ENCODE measurements at places on chromosomes 16 and 17. TPM values are rescaled to one million over a fixed set of nuclear protein-coding genes. Genes with fewer than 3 reads are reported as not detected.

The LRRC75A gene
- 4.5 TPM for total RNA-seq

The UNC13D gene
- total RNA-seq: 5.5 TPM

The ADGRG3 gene
- total RNA-seq: not detected

The SCARF1 gene
- total RNA-seq: 0.51 TPM

GRCh38 chr16:81718637-81719036 is 60.5 kb upstream of the PLCG2 start:
- H3K36me3 ChIP-seq: no peaks in the 10 kb centered on the region
- H3K27me3 ChIP-seq: no peaks in the 10 kb centered on the region
- H3K27ac ChIP-seq: no peak overlapping the region
- no peak overlapping the region for H3K4me3 ChIP-seq
- DNase-seq: no peak

DNA sequence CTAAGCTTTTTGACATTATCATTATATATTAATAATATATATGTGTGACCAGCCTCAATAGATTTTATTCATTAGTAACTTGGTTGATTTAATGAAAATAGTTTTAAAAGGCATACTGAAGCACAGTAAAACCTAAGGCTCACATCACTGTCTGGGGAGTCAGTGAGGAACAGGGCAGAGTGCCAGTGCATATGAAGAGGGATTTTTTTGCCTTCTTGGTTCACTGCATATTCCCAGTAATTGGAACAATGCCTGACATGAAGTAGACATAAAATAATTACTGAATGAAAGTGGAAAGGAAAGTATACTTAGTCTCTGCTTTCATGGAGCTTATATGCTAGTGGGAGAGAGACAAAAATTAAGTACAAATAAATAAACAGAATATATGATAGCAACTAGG is 81.1 kb downstream of the FTO start:
- H3K27me3 ChIP-seq: no peaks in the 10 kb centered on the region
- no peaks in the 10 kb centered on the region for H3K36me3 ChIP-seq
- no peak for DNase-seq
- peaks cover 22% of the 10 kb centered on the region for H3K4me1 ChIP-seq

GRCh38 chr17:19237389-19238166 is 412 bp downstream of the EPN2 start:
- peak overlapping the region; percentile 91 for H3K4me3 ChIP-seq
- no peaks in the 10 kb centered on the region for H3K27me3 ChIP-seq
- DNase-seq: peak; percentile 43
- H3K4me1 ChIP-seq: peaks cover 12% of the 10 kb centered on the region
- no peaks in the 10 kb centered on the region for H3K36me3 ChIP-seq

DNA sequence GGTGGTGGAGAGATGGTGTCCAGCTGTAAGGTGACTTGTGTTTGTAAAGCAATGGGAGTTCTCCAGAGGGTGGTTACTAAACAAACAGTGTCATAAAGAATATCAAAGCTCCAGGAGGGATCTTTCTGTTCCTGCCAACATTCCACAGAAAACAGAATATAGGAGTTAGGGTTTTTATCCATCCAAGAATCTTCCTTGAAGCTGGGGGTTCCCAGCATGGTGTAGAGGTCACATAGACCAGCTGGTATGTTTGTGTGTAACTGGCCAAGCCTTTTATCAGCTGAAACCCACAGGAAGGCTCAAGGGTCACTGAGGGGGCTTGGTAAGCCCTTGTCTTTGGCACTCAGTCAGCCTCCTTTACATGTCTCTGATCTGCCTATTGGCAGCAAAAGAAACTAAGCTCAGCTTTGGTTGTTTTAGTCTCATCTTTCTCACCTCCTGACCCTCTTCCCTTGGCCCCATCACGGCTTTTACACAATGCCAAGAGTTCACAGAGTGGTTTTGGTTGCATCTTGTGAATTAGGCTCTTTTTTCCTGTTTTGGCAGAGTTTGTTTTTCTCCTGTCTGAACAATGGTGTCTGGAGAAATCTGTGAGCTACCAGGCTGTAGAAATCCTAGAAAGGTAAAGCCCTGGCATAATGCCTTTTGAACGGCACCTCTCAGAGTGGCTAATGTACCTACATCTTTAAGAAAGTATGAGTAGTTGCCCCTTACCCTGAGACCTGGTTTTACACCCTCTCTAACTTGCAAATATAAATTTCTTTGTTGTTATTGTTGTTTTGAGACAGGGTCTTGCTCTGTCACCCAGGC is 4.6 kb downstream of the CNTD1 start:
- H3K36me3 ChIP-seq: no peaks in the 10 kb centered on the region
- DNase-seq: no peak
- H3K27ac ChIP-seq: no peak overlapping the region
- H3K27me3 ChIP-seq: no peaks in the 10 kb centered on the region
- H3K4me1 ChIP-seq: peaks cover 24% of the 10 kb centered on the region

DNA sequence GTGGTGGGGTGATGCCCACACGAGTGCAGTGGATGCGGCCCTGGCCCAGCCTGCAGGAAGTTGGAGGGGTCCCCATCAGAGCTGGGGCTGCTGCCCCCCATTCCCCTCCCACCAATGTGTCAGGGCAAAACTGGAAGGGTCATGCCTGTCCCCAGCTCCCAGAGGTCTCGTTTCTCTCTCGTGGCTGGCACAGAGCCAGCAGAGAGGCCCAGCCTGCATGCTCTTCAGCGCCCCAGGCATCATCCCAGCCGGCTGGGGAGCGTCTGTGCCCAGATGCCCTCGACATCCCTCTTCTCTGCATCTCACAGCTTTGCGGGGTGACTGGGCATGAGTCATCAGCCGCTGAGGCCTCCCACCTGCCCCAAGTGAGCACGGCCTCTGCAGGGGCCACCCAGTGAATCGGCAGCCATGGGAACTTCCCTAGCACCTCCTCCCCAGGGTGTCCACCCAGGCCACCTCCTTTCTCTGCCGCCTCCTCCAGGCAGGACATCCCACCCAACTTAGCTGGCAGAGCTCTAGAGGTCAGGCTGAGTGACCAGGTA is 9.8 kb upstream of the CSNK1D start:
- DNase-seq: no peak
- H3K4me1 ChIP-seq: peaks cover 21% of the 10 kb centered on the region
- no peaks in the 10 kb centered on the region for H3K27me3 ChIP-seq
- no peaks in the 10 kb centered on the region for H3K36me3 ChIP-seq
- H3K4me3 ChIP-seq: no peak overlapping the region
- H3K27ac ChIP-seq: no peak overlapping the region

- H3K27me3 ChIP-seq: no peaks in the 10 kb centered on the region
- DNase-seq: no peak
- no peaks in the 10 kb centered on the region for H3K36me3 ChIP-seq
- peak overlapping the region; percentile 80 for H3K27ac ChIP-seq
Observed at GRCh38 chr17:79931817-79932309, 92.6 kb upstream of the CBX4 start.

GRCh38 chr17:28033972-28034714 is 8.3 kb upstream of the NLK start:
- no peak for DNase-seq
- no peak overlapping the region for H3K4me3 ChIP-seq
- no peaks in the 10 kb centered on the region for H3K36me3 ChIP-seq

DNA sequence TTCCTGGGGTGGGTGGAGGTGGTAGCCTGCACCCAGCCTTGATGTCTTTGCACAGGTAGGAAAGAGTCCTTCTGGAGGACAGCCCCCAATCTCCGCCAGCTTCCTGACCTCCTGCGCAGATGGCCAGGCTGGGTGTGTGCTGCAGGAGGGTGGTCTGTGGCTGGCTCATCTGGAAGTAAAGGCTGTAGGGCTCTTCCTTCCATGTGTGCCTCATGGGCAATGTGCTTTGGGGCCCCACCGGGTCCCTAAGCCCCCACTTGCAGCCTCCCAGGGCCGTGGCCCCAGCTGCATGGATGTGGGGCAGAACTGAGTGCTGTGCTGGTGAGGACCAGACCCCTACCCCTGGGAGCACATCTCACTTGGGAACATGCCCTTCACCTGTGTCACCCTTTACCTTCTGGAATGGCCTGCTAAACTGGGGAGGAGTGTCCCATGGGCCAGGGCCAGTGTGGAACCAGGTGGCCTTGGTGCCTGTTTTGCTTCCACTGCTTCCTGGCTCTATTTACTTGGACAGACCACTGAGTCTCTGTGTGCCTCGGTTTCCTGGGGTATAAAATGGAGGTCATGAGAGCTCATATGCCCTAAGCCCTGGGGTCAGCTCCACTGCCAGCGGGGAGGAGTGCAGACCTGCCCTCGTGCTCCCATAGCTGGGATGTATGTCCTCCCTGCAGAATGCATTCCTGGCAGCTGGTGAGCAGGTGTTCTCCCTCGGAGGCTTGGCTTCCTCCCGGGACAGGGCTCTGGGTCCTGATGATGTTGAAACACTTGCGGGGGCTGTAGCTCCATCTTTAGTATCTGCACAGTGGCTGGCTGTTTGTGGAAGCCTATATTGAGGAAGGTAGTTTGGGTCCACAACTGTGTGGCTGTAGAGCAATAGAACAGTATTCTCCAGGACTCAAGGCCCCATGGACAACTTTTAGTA is 18.0 kb downstream of the MPRIP start:
- no peak overlapping the region for H3K27ac ChIP-seq
- H3K4me1 ChIP-seq: no peaks in the 10 kb centered on the region
- H3K36me3 ChIP-seq: peaks cover 3% of the 10 kb centered on the region
- H3K27me3 ChIP-seq: no peaks in the 10 kb centered on the region
- DNase-seq: no peak

DNA sequence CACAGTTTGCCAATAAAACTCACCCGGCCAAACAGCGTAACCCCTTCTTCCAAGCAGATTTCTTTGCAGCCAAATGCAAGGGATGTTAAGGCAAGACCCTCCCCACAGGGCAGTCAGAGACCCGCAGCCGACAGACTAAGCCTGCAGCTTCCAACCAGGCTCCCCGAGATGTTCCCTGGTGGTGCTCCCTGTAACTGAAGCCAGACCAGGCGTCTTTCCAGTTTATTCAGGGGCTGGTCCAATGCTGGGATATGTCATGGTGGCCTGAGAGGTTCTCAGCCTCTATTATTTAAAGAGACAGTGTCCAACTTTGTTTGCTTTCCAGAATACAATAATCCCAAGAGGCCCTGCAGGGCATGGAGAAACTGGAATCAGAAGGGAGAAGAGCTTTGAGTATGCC is at the start of gene PMP22:
Gene PMP22, minus strand, starts transcription at position 196 of the 400 bp plus-strand sequence. CDS start 4,599 bp downstream, outside the sequence.
- DNase-seq: no peak
- H3K36me3 ChIP-seq: no peaks in the 10 kb centered on the region
- no peaks in the 10 kb centered on the region for H3K4me1 ChIP-seq
- no peaks in the 10 kb centered on the region for H3K27me3 ChIP-seq
- H3K4me3 ChIP-seq: no peak within 1 kb of the TSS
